ENCODE measurements at places on chromosomes 11 and 22.

- DNase-seq = no peak
Measured at GRCh38 chr11:133038850-133039249, 493.5 kb downstream of the OPCML start.

DNA sequence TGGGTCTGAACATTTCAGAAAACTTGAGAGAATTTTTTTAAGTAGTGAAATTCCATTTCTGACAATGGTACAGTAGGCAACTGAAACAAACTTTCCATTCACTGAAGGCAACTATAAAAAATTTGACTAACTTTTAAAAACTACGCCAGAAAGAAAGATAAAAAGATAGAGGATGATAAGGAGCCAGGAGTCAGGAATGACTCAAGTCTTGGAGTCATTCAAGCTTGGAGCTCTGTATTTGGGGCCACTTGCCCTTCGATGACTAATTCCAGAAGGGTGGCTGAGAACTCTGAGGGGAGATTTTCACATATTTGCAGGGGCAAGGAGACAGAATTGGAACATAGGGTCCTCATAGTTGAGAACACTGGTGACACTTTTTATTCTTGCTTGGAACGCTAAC lies 1083.2 kb upstream of the CNTN5 start:
- DNase-seq = no peak

DNA sequence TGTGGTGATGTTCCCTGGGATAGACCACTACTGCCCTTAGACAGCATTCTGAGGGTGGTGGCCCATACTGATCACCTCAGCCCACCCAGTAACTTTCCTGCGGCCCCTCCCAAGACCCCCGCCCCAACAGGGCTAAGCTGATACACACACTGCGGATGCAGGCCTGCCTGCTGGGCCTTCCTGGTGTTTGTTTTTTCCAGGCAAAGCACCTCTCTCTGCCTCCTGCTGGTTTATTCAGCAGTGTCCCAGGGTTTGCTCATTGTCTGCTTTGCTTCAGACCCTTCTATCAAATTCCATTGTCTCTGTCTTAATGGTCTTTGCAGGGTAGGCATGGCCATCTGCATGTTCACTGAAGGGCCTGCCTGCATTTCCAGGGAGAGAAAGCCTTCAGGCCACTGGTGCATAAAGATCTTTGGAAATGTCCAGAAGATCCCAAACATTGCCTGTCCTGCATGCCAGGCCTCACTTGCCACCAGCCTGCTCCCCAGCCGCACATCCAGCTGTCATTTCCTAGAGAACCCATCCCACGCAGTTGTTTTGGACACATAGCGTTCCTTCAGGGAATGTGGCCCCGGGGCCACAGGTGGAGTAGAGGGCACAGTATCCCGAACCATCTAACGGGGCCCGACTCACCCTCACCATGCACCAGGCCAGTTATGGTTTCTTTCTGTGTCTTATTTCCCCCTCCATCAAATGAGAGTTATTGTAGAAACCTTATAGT lies 50.2 kb downstream of the BCR start:
- DNase-seq = peak; percentile 41

- DNase-seq = no peak
Measured at GRCh38 chr22:36822581-36822980, 5.7 kb upstream of the PVALB start.

DNA sequence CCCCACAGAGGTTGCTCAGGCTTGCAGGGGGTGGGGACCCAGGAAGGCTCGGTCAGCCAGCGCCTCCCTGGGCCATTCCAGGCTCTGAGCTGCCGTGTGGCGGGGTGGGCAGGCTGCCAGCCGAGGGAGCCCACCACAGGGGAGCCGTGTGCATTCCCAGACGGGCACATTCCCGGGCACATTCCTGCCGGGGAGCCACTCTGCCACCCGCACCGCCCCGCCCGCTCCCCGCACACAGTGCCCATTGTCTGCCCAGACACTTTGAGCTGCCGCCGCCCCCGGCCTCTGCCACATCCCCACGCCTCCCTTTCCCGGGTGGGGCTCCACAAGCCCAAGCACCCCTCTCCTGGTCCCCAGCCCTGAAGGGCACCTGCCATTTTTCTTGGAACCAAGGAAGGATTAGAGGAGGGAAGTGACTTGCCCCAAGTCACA lies 27.4 kb downstream of the RPL3 start:
- DNase-seq = no peak

DNA sequence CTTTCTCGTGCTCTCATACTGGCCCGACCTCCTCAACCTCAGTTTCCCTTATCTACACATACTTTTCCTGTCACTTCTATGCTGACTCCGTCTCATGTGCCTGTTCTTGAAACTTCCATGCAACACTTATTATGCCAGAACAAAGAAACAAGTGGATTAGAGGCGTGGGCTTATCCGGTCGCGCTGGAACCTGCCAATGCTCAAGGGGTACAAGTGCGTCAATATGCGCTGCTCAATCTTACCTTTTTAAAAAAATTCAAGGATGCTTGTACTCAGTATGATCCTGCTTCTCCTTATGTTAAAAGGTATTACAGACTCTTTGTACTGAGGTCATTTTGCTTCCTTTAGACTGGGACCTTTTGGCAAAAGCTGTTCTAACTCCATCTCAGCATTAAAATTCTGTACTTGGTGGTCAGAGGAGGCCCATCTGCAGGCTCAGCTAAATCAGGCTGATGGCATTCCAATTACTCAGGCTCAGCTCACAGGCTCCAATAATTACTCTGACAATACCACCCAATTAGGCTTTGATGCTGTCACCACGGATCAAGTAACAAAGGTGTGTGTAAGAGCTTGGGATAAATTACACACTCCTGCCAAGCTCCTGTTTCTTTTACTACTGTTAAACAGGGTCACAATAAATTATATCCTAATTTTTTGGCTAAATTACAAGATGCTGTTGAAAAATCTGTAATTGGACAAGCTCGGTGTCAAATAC lies 26.3 kb upstream of the ALDH3B2 start:
- no peak for DNase-seq

DNA sequence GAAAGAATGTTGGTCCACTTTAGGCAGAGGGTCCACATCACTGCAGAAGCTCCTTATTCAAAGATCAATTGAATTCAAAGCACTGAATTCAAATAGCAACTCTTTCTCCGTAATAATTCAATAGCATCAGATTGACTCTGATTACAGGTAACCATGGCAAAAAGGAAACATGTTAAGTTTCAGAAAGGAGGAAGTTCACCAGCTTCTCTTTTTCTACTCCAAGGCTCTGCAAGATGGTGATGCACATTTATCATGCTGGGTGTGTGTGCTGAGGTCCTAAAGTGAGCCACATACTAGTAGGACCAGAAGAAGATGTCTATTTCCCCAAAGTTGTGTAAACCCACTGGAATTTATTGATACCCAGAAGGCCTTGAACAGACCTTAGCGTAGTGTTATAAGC lies 18.0 kb upstream of the DRD2 start:
- no peak for DNase-seq

GRCh38 chr22:23225724-23226496 lies 45.6 kb downstream of the BCR start:
- DNase-seq = no peak

DNA sequence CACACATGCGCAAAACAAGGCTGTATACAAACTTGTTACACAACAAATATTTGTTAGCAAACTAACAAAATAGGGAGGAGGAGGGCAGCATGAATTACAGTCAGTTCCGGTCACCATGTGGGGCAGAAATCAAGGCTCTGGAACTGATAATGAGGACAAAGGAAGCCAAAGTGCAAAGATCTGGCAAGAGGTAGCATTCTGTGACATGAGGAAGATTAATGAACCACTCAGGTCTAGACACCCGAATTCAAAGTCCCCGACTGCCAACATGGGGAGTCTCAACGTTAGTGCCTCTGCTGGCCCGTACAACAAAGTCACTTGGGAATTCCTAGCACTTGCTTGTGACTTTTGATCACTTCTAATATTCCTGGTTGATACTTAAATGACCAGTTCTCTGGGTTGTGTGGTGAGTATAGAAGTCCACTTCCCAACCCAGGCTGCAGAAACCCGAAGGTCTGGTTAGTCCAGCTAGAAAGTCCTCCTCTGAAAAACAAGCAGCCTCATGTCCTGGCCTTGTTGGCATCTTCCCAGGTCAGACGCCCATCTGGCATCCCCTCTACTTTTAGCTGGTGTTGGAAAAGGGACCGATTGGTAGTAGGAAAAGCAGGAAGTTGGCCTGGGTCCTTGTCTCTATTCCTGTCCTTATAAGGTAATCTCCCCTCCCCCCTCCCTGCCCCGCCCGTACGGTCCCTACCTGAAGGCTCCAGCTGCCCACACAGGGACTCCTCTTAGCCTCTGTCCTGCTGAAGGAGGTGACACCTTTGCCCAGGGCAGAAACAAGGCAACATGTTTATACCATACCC lies 1.6 kb downstream of the SUN2 start:
- no peak for DNase-seq

- no peak for DNase-seq
Measured at GRCh38 chr11:64244107-64244506, 2.6 kb downstream of the PPP1R14B start.

DNA sequence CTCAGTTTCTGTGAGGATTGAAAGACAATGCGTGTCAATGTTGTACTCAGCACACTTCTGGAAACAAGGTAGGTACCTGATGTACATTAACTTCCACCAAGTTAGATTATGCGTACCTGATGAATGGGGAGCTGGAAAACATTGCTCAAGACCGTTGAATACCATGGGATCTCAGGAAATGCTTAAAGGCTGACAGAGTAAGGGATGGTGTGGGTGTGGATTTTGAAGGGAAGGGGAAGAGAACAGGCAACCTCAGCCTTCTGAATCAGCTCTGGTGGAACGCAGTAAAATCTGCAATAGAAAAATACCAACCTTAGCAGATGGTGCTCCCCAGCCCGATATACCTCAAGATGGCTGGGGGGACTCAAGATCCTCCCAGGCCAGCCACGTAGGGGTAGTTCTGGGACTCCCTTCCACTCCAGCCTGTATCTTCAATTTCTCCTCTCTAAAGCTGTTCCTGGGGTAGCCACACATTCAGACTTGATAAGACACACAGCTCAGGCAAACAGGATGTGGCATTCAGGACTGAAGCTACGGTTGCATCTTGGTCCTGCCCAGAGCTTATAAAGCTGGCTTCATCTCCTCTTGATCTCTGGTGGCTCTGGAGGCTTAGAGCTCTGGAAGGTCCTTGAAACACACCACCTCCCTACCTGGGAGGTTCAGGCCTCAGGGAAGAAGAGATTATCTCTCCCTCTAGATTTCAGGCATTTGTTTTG lies 111.8 kb downstream of the CTNND1 start:
- DNase-seq = no peak

DNA sequence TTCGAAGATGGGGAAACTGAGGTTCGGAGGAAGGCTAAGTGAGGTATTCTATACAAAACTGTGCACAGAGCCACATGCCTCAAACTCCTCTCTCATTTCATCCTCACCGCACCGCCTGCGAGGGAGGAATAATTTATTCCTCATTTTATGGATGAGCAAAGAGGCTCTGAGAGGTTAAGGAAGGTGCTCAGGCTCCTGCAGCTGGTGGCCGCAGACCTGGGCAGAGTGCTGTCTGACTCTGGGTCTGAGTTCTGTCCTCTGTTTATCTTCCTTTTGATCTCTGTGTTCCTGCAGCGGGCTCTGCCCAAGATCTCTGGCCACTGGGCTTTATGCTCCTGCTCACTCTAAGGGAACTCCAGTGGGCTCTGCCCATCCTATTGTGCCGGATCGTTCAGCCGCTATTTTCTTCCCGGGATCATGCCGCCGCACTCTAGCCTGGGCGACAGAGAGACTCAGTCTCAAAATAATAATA lies 59.5 kb downstream of the MCM5 start:
- DNase-seq = no peak

DNA sequence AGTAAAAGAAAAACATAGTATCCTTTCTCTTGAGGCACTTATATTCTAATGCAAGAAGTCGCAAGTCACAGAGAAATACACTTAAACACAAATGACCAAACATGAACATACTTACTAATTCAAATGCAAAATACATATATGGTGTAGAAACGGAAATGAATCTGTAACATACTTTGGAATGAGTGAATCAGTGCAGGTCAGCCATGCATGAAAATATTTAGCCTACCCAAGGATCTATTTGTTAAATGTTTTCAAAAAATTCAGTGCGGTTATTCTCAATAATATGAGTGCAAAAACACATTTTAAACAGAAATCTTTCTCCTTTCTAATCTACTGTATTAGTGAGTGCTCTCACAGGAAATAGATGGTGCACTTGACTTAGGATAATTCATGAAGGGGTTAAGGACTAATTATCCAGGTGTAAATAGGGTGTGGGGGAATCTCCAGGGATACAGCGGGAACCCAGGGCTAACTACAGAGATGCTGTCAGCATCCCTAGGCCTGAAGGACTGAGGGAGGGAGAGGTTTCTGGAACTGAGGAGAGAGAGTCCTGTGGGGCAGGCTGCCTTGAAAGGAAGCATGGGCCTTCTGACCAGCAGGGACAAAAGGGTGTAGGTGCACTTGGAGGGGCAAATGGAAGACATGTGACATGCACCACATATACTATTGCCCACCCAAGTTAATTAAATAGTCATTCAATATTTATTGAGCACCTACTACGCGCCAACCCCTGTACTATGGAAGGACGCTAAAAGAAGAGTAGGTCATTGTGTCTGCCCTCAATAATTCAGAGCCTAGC lies 139.2 kb downstream of the MAML2 start:
- DNase-seq = no peak

DNA sequence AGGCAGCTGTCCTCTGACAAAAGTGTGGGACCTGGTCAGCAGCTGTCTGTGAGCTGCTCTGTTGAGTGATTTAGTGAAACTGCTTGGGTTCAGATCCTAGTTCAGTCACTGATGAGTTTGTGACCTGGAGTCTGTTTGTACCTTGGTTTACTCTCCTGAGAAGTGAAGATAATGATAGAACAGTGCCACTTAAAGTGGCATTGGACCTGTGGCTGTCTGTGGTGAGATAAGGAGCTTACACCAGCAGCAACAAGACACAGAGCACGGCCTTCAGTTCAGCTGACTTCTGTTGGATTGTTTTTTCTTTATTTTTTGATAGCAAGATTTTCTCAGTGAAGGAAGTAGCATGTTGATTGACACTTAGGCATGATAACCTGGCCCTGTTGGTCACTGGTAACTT lies 46.2 kb upstream of the CTTN start:
- no peak for DNase-seq

- no peak for DNase-seq
Measured at GRCh38 chr11:7573558-7574296, 59.9 kb downstream of the PPFIBP2 start.

DNA sequence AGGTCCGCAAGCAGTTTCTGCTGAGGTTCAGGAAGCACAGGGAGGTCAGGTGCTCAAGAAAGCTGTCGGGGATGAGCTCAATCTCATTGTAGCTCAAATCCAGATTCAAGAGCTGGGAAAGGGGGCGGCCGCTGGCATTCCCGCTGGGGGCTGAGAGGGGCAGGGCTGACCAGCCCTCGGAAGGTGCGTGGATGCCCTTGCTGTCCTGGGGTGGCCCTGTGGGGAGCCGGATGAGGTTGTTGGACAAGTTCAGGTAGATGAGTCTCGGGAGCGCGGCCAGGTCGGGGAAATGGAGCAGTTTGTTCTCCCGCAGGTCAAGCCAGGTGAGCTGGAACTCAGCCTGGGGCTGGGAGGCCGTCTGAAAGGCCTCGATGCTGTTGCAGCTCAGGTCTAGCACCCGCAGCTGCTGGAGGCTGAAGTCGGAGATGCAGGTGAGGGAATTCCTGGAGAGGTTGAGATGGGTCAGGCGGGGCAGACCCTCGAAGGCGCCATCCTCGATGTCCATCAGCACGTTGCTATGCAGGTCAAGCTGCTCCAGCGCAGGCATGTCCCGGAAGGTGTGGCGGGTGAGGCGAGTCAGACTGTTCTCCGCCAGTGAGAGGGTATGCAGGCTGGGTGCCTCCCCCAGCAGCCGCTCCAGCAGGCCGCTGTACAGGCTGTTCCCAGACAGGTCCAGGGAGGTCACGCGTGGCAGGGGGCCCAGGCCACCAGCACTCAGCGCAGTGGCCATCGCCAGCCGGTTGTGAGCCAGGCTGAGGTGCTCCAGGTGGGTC lies 9.8 kb downstream of the LRRC32 start:
- DNase-seq = no peak

Data from H1 (cell line).